ENCODE measurements at places on chromosomes 2 and 18.

GRCh38 chr18:35348001-35348400 is 3.8 kb upstream of the ZNF24 start:
- DNase-seq, result no peak

- no peak for DNase-seq
These were observed 44.2 kb downstream of the LYPD6B start for GRCh38 chr2:149082735-149083134.

DNA sequence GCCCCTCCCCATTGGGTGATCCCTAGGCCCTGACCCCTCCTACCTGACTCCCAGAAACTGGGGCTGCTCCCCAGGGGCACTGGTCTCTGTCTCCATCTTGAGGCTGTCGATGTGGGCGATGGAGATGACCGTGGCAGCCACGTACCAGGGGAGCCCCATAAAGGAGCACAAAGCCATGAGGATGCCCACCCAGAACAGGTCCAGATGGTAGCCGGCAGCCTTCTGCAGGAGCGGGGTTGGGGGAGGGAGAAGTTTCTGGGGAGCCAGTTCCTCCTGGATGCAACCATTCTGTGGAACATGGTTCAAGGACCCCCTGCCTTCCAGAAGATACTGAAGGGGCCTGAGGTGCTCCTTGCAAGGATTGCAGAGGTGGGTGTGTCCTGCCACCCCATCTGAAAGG is 34.0 kb downstream of the MTHFD2 start:
- DNase-seq, result no peak

DNA sequence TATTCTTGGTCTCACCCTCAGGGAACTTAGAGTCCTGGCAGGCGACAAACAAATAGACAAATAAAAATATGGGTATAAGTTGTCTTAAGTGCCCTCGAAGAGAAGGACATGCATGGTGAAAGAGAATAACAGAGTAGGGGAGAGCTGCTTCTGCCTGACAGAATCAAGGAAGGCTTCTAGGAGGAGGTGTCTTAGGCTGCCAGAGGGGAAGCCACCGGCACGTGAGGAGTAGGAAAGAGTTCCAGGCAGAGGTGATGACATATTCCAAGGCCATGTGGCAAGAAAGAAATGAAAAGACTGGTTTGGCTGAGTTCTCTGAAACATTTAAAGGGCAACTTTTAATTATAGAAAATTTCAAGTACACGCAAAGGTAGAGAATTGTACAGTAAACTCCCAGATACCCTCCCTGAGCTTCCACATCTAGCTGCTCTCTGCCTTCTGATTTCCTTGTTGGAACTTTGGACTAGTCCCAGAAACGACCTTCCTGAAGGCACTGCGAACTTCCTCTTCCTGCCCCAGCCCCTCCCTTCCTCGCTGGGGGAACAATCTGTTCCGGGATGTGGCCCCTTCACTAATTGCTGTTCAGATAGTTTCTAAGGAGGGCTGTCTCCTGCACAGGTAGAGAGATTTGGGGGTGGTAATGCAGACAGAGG is 91.7 kb downstream of the DYSF start:
- DNase-seq, result peak; percentile 38

DNA sequence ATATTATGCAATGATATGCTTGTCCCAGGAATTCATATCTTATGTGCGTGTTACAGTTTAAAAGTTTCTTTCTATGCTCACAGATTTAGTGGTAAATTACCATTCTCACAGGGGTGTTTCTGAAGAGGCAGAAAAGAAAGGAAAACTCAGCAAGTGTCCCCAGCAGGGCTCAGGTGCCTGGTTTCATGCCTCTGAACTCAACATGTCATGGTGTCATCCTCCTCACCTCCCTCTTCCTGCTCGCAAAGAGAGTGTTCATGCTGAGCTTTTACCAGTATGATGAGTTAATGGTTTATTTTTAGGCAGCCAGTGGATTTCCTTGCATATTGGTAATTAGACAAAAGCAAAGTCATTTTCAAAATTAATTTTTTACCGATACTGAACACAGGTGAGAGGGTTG is 492.9 kb upstream of the ZEB2 start:
- no peak for DNase-seq

GRCh38 chr2:26521054-26521912 is 43.4 kb upstream of the OTOF start:
- no peak for DNase-seq

GRCh38 chr2:167749016-167749415 is 498.4 kb downstream of the STK39 start:
- peak; percentile 40 for DNase-seq

- DNase-seq, result peak; percentile 35
These were observed 1075.4 kb upstream of the ZEB2 start for GRCh38 chr2:145595296-145595695.

DNA sequence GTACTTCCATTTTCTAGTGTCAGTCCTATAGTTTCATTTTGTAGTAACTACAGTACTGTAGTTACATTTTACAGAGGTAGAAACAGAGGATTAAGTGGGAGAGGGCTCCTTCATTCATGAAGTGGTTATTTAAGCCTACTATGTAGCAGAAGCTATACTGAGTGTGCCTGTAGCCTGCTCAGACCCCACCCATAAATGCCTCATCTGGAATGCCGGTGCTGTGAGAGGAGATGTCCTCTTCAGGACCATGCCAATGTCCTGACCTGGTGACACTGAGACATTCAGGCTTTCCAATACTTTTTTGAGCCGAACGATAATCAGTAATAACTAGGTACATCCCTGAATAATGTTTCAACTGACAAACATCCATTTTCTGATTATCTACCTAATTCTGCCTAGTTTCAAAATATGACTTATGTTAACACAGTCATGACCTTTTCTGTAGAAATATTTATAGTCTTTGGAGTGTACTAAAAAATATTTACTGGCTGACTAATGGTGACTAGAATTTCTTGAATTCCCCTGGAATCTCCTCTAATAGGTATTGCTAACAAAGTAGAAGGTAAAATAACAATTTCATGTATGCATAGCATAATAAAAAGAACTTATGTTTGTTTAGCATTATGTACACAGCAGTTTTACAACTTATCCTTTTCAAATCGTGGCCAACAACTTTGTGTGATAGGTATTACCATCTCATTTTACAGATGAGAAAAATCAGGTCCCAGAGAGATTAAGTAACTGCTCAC is 10.2 kb upstream of the ARHGAP28 start:
- DNase-seq, result no peak

GRCh38 chr2:101723371-101724124 is 26.0 kb downstream of the MAP4K4 start:
- DNase-seq, result no peak

DNA sequence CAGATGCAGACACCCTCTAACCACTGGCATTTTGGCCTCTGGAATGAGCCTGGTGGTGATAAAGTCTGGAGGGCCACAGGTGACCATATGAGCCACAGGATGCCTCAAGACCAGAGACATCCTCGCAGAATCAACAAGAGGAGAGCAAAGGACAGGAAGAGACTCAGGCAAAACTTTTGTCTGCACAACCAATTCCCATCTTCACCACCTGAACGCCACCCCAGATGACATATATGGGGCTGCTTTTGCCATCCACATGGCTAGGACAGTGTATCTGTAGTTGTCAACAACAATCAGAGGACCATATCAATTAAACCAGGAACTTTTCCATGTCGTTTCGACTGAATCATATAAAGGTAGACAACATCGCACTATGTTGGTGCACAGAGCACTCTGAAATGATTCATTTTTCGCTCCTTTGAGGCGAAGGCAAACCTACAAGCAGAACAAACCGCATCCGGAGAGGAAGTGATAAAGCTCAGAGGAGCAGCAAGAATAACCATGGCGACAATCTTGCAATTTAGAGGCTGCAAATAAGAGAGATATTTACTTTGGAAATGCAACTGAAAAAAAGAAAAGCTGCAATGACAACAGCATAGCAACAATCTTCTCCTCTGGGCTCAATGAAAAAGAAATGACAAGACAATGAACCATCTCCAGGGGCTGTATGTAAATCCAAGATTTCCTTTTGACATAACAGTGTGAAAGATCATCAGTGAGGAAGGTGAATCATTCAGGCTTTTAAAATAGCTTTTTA is 204.5 kb downstream of the ARL4C start:
- peak; percentile 70 for DNase-seq

DNA sequence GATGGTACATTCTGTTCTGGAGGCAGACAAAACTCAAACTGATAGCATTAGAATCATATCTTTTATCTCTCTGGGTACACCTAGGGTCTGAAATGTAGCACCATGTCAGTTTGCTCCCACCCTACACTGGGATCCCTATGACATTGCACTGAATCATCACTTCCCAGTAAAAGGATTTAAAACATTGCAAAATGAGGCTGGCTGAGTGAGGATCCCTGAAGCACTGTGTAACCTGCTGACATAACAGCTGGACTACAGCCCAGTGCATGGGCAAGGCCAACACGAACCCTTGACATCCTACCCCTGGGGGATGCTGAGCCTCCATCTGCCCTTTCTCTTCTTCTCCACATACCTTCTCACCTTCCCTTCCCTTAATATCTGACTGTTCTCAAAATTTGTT is 253.2 kb downstream of the TTC32 start:
- no peak for DNase-seq

DNA sequence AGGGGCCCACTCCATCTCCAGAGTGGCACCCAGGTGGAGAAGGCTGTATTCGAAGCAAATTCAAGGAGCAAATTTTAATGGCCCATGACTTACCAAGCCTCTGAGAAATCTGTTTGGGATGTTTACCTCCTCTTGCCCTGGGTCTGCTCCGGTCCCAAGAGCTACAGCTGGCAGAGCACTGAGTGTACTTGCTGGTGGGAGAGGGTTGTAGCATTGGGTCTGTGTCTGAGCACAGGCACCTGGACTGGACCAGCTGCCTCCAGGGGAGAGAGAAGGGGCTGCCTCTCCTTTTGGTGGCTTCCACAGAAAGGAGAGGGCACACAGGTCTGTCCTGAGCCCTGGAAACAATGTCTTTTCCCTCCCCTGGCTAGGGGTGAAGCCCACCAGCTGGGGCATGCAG is 9.8 kb downstream of the EN1 start:
- no peak for DNase-seq

- no peak for DNase-seq
These were observed 150.1 kb upstream of the CCDC150 start for GRCh38 chr2:196489371-196489770.
